Nephron progenitor cell (in vitro differentiated cells): ENCODE measurements at places on chromosomes 3 and 15.

GRCh38 chr3:64815195-64815631, 127.4 kb upstream of the ADAMTS9 start:
- no peak for DNase-seq

DNA sequence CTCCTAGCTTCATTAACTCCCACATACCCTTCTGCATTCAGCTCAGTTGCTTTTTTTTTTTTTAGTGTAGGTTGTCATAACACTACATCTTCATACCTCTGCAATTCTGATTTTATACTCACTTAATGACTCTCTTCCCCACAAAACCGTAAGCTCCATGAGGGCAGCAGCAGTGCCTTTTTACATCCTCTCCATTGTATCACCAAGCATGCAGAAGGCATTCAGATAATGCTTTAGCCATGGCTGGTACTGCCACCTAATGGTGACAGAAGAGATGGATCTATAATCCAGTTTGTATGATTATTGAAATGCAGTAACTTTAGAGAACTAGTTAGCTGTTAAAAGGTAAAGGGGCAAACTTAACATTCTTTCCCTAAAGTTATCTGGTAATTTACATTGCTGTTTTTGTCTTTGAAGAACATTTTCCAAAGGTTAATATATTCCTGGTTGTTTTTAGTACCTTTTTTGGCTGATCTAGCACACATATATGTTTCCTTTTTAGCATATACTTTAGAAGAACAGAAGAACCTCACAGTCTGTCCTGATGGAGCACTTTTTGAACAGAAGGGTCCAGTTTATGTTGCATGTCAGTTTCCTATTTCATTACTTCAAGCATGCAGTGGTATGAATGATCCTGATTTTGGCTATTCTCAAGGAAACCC, 36.8 kb downstream of the ATP1B3 start:
- DNase-seq: peak; percentile 13

DNA sequence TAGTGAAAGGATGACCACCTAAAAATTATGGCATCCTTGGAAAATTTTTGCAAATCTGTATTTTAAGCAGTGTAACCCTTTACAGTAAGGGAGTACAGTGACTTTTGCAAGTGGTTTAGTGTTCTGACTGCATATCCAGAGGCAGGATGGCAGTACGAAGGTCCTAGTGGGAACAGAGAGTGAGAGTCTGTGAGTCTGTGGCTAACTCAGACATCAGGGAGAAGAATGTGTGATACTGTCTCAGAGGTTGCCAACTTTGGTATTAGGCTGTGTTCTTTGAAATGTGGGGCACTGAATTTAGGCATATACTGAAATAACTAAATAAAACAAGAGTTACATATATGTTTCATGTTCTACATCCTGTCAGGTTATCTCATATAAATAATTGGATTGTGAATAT, 25.7 kb downstream of the PRKCI start:
- no peak for DNase-seq

DNA sequence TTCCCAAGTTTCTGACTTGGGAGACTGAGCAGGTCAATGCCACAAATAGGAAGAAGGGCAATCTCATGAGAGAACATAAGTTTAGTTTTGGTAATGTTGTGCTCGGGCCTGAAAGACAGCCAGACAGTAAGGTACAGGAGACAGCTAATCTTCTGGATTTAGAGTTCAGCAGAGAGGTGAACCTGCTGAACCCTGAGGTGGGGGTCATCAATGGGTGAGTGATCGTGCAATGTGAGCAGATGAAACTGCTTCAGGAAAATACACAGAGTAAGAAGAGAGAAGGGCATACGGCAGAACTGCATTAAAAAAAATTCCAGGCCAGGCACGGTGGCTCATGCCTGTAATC, 23.3 kb downstream of the RUBCN start:
- peak; percentile 9 for DNase-seq

- DNase-seq: no peak
Measured at GRCh38 chr15:89435362-89435761, 61.0 kb downstream of the RHCG start.

DNA sequence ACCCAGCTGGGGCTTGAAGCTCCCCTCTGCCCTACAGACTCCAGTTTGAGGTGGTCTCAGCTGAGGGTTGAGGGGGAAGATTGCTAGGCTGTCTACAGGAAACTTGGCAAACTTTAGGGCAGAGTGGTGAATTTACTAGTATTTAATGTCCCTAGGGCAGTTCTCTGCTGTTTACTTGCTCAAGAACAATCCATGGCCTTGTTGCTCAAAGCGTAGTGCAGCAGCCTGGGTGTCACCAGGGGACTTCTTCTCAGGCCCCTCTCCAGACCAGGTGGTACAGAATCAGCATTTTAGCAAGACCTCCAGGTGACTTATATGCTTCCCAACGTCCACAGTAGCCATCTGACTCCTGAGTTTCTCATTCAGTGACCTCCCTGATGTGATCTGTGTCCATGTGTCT, 188.9 kb downstream of the NR1D2 start:
- no peak for DNase-seq

- DNase-seq: no peak
Measured at GRCh38 chr3:120550546-120550945, 45.6 kb upstream of the NDUFB4 start.

DNA sequence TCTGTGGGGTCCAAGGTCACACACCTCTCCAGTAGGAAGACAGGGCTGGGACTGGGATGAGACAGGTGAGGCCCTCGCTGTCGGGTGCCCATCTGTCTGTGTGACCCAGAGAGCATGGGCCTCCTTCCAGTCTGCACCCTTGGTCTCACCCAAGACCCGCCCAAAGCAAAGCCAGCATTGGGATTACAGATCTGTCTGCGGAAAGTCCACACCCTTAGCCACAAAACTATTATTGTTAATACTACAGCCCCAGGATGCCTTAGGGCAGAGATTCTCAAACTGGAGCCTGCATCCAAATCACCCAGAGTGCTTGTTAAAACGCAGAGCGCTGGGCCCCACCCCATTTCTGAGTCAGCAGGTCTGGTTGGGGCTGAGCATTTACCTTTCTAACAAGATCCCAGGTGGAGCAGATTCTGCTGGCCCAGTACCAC, 58.5 kb upstream of the ZNF148 start:
- no peak for DNase-seq

DNA sequence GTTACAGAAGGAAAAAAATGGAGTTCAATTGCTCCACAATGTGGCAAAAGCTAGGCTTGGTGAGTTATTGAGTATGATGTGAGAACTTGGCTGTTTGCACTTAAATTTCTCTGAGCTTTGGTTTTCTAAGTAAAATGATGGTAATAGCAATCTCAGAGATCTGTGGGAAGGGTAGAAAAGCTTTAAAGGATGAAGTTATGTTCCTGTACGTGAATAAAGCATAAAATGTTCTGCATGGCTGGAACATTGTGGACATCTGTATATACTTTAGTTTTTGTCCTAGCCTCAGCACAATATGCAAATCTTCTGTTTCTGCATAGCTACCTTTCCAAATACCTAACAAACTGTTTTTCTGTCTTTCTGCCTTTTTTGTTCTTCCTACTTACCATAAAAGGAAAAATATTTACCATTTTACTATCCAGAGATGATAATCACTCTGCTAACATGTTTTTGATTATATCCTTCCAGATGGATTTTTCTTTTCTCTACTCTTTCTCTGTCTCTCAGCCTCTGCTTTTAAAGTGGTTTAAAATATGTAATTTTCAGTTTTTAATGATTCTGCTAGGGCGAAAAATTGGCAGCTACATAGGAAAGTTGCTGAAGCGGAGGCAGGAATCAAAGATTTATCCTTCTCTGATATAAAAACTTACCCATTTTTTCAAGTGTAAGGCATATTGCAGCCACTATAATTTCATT, 188.1 kb downstream of the FNDC3B start:
- DNase-seq: no peak

GRCh38 chr3:183959214-183959613, 58.5 kb downstream of the ABCC5 start:
- DNase-seq: no peak

GRCh38 chr15:77541421-77542181, 91.1 kb downstream of the LINGO1 start:
- no peak for DNase-seq

DNA sequence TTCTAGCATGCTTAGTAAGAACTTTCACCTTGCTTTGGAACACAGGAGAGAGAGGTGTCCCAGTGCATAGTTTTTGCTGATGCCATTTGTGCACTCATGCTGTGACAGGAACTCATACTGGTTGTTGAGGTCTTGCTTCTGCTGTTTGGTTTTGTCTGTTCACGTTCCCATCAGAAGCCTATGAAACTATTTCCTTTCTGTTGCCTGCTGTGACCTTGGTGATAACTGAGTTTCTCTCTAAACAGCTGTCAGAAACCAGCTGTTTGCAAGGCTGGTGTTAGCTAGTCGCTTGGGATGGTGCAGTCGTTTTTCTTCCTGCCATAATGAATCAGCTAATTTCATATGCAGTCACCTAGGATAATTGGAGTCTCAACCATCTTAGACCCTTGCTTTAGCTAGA, 724.1 kb downstream of the GRM7 start:
- no peak for DNase-seq

- no peak for DNase-seq
Measured at GRCh38 chr3:52237657-52238172, 1.2 kb downstream of the TWF2 start.

GRCh38 chr3:182479419-182480336, 313.6 kb upstream of the ATP11B start:
- DNase-seq: no peak

GRCh38 chr3:18149386-18149785, 275.8 kb downstream of the SATB1 start:
- DNase-seq: no peak

DNA sequence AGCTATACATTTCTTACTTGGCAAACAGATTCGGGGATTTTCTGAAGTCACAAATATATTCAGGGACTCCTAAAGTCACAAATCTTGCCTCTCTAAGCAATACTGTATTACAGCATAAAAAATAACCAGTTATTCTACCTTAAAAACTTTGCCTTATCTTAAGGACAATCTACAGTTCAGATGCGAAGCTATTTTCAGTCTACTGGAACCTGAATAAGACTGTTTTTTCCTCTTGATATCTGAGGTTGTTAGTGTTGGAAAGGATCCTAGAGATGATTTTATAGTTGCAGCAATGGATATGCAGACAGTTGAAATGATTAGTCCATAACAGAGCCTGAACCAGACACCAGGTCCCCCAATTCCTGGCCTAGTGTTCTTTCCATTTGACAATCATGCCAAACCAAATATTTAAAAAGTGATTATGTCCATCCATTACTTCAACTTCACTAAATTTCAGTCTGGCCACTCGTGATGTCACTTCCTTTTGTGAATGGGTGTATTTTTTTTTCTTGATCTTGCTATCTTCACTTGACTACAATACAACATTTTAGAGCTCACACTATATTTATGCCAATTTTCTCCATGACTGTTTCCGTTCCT, 1.8 kb downstream of the HDGFL3 start:
- no peak for DNase-seq

DNA sequence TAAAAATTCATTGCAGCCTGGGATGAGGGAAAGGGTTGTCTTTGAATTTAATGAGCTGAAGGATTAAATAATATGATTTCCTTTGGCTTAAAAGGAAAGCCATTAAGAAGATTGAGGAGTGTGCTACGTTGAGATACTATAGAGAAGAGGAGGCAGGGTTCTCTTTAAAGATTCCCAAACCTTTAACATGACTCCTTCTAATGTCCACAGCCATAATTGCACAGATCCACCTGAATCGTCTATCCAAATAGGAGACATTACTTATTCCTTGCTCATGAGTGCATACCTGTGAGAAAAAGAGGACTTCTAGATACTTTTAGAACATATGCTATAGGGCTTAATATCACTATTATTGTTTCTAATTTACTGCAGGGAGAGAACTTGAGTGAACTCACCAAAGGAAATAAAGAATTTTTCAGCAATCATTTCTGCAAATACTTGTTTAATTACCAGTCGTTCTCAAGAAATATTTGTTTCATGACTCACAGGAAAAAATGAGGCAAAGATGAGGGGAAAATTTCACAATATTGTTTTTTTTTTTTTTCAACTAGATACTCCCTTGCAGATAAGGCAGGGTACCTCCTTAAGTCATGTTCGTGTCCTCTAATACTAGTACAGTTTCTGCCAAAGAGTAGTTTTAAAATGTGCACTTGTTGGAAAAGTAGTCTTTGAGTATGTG, 8.9 kb upstream of the SUCNR1 start:
- no peak for DNase-seq

DNA sequence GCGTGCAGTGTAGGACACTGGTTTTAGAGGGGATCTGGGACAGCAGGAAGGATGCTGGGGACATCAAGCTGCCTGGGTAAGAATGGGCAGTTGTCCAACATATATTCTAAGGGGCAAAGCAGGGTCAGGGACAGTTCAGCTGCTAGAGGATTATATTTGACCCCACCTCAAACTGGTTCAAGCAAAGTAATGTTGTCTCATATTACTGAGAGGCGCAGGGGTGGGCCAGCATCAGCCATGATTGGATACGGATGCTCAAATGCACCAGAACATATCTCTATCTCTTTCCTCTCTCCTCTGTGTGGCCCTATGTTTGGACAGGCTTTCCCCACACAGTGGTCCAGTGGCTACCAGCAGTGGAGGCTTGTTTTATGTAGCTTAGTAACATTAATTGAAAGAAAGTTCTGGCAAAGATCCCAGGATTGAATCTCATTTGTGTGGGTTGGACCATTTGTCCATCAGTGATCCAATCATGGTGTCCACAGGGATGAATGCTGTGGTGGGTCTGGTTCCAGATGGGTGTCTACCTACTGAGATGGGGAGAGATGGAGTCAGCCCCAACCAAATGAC, 49.8 kb upstream of the RGMA start:
- no peak for DNase-seq

DNA sequence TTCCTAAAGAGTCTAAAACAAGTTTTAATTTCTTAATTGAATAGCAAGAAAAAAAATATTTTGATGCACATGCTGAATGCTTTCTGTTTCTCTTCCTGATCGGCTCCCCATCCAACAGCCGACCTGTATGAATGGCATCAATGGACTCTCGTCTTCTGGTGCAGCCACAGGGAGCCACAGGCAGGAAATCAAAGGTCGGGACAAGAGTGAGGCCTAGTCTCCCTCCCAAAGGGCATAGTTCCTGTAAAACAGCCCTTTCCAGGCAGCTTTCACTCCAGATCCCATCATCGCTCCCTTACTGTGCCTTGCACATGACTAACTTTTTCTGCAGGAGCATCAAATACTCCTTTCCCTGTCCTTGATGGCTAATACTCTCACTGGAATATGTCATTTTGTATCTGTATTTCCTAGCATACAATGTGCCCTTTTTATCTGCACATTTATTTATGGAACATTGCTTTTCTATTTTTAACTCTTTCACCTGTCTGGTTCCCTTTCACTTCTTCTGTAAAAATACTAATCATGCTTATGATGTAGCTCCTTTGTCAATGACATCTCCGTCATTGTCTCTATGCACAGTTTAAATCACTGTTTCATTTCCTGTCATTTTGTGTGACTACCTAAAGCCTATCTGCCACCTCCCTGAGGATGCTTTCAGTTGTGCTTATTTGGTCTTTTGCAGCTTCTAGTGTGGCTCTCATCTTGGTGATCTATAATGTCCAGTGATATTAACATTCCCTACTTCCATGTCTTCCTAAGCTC, 326.2 kb downstream of the CTNNB1 start:
- DNase-seq: no peak

- DNase-seq: no peak
Measured at GRCh38 chr3:43019006-43019809, 40.1 kb downstream of the GASK1A start.

- no peak for DNase-seq
Measured at GRCh38 chr3:12318758-12319621, 30.1 kb downstream of the PPARG start.
